ENCODE measurements at places on chromosomes 4 and X. TPM values are rescaled to one million over a fixed set of nuclear protein-coding genes. Genes with fewer than 3 reads are reported as not detected.

Gene MAGEA8
- not detected for total RNA-seq

Gene AFM
- total RNA-seq, result not detected

Gene RASGEF1B
- 4.3 TPM for total RNA-seq

Gene FOXR2
- not detected for total RNA-seq

Gene TSPAN7
- 14.8 TPM for total RNA-seq
